Stimulated activated CD8-positive, alpha-beta memory T cell treated with anti-CD3 and anti-CD28 coated beads, Interleukin-7, amount 100 ng/mL, for 48 hours (primary cell): ENCODE measurements at places on chromosomes 16 and 17.

DNA sequence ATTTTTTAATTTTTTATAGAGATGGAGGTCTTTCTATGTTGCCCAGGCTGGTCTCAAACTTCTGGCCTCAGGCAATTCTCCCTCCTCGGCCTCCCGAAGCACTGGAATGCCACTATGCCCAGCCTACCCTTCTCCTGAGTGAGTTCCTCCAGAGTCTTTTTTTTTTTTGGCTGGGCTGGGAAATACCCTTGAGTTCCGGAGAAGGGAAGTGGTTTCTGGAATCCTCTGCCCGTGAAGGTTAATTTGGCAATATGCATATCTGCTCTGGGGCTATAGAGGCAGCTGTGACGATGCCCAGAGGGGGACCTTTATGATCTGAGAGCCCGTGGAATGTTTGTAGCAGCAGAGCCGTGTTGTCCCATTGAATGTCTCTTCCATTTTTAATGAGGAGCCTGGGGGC, 217.5 kb downstream of the RBFOX1 start:
- no peak for DNase-seq

DNA sequence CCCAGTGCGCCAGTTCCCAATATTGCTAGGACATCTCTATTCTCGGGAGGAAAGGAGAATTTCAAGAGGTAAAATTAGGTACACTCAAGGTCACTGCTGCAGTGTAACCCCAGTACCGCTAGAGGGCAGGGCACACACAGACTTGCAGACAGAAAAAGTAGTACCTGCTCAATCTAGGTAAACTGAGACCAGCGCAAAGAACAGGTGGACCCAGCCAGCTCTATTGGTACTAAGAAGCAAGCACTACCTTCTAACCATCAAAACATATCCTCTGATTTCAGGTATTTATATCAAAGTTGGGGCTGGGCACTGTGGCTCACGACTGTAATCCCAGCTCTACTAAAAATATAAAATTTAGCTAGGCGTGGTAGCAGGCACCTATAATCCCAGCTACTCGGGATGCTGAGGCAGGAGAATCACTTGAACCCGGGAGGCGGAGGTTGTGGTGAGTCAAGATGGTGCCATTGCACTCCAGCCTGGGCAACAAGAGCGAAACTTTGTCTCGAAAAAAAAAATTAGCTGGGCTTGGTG, 3.6 kb upstream of the WDR81 start:
- DNase-seq = no peak

DNA sequence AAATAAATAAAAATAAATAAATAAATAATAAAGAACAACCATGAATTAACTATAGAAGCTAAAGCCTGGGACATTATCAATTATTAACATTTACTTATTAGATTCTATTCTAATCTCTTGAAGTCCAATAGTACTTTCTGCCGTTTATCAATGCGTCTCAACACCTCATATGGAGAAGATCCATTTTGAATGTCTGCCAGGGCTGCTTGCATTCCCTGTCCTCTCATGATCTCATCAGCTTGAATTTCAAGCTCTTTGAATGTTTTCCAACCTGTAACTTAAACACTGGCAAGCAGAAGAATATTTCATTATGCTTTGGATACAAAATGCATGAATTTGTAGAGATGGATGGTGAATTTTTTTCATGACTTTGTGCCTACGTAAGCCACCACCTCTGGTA, 191.9 kb upstream of the ANKFN1 start:
- DNase-seq = no peak

- no peak for DNase-seq
Measured at GRCh38 chr17:78204387-78205123, 9.5 kb upstream of the BIRC5 start.

DNA sequence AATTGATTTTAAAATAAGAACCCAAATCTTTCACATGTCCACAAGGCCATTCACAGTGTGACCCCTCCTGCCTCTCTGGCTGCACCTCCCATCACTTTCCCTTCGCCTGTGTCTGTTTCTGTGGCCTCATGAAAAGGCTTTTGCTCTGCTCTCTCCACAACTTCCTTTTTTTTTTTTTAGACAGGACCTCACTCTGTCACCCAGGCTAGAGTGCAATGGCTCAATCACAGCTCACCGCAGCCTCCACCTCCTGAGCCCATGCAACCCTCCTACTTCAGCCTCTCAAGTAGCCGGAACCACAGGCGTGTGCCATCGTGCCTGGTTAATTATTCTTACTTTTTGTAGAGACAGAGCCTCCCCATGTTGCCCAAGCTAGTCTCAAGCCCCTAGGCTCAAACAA, 197.1 kb downstream of the ABCC12 start:
- no peak for DNase-seq

DNA sequence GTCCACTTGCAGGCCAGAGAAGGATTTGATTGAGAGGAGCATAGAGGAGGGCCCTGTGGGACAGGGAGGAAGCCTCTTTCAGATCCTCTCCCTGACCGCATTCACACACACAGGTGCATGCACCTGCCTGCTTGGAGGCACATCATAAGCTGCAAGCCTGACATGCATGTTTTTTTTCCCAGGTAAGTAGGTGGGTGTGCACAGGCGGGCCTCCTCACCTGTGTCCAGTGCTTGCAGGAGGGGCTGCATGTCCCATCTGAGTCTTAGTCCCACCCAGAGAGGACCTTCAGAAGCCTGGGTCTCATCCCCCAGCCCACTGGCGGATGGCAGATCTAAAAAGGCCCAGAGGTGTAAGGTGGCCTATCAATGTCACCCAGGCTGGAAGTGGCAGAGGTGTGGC, 130.8 kb downstream of the TMEM132E start:
- DNase-seq = no peak

- DNase-seq = no peak
Measured at GRCh38 chr16:86306011-86306644, 204.2 kb upstream of the FOXF1 start.

- no peak for DNase-seq
Measured at GRCh38 chr17:57874434-57875289, 24.8 kb upstream of the MRPS23 start.

- DNase-seq = no peak
Measured at GRCh38 chr17:79252886-79253285, 178.3 kb downstream of the ENGASE start.

- DNase-seq = no peak
Measured at GRCh38 chr16:76487411-76488064, 210.3 kb downstream of the CNTNAP4 start.

GRCh38 chr16:12214509-12214908, 238.0 kb downstream of the SNX29 start:
- DNase-seq = no peak

DNA sequence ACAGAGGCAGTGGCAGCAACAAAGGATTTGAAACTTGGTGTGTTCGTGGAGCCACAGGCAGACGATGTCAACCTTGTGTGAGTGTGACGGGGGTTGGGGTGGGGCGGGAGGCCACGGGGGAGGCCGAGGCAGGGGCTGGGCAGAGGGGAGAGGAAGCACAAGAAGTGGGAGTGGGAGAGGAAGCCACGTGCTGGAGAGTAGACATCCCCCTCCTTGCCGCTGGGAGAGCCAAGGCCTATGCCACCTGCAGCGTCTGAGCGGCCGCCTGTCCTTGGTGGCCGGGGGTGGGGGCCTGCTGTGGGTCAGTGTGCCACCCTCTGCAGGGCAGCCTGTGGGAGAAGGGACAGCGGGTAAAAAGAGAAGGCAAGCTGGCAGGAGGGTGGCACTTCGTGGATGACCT, 25.5 kb downstream of the STH start:
- DNase-seq = no peak

DNA sequence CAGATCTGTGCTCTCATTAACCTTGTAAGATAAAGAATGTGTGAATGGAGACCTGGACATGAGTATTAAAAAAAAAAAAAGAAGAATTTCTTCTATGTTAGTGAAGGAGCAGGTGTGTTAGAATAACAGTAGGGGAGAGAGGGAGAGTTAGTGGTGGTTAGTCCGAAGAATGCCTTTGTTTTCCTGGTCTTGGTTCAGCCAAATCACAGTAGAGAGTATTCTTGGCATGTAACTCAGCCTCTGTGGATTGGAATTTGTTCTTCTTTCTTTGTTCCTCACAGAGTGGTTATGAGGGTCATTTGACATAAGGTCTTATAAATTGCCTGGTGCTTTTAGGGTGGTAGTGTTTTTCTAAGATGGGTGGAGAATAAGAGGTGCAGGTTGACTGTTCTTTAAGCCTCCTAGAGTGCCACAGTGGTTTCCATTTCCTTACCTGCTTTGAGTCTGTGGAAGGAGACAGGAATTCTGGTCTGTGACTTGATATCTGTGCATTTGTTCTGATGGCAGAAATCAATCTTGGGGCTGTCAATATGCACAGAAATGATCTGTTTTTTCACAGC, 17.6 kb downstream of the NUP93 start:
- DNase-seq = no peak

GRCh38 chr17:18258356-18259038, at the start of gene FLII:
Gene FLII (minus strand): TSS chr17:18258738. CDS start chr17:18258690, 48 bp downstream.
- DNase-seq = no peak

DNA sequence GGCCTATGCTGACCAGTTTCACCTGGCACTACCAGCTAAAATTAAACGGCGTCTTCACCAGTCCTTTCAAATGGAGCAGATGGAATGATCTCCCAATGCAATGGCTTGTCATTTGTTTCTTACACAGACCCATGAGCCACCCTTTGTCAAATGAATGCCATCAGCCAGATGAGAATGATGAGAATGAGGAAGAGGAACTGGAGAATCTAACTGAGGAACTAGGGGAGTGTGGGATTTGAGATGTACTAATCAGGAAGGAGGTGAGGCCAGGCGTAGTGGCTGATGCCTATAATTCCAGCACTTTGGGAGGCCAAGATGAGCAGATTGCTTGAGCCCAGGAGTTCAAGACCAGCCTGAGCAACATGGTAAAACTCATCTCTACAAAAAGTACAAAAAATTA, 116.4 kb downstream of the HS3ST3A1 start:
- no peak for DNase-seq

DNA sequence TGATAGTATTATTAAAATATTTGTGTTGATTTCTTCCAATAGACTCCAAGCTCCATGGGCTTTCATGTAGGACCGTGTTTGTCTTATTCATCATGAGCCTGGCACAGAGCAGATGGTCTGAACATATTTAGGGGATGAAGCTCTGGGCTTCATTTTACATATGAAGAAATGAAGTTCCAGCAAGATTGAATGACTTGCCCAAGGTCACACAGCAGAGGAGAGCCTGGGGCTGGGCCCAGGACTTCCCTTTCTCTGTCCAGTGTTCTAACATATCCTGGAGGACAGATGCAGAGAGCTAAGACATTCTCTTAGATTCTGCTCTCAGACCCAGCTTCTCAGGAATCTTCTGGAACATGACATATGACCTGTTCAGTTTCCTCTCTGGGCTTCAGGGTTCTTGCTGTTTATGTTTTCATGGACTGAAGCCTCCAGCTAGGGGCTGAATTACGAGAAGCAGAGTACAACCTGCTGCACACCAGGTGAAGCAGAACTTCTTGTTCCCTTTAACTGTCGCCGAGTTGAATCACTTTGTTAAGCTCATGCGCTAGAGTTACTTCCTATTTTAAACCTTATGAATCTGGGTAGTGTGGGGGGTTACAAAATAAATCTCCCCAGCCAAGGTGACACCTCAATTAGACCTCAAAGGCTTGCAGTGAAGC, 53.6 kb downstream of the GPRC5B start:
- DNase-seq = no peak

GRCh38 chr17:17711641-17712162, 30.4 kb downstream of the RAI1 start:
- DNase-seq = no peak

- no peak for DNase-seq
Measured at GRCh38 chr16:65489531-65490023, 367.7 kb upstream of the CDH11 start.

- no peak for DNase-seq
Measured at GRCh38 chr17:60075981-60076380, 2.7 kb downstream of the HEATR6 start.

DNA sequence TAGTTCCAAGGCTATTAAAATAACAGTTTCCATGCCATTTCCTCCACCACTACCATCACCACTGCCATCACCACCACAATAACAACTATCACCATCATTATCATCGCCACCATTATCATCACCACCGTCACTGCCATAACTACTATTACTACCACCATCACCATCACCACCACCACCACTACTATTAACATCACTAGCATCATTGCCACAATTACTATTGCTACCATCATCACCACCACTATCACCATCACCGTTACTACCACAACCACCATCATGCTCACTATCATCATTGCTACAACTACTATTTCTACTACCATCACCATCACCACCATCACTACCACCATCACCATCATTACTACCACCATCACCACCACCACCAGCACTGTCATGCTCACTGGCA, 185.9 kb upstream of the MAF start:
- DNase-seq = no peak

- no peak for DNase-seq
Measured at GRCh38 chr17:1713878-1714426, 3.8 kb upstream of the TLCD2 start.

DNA sequence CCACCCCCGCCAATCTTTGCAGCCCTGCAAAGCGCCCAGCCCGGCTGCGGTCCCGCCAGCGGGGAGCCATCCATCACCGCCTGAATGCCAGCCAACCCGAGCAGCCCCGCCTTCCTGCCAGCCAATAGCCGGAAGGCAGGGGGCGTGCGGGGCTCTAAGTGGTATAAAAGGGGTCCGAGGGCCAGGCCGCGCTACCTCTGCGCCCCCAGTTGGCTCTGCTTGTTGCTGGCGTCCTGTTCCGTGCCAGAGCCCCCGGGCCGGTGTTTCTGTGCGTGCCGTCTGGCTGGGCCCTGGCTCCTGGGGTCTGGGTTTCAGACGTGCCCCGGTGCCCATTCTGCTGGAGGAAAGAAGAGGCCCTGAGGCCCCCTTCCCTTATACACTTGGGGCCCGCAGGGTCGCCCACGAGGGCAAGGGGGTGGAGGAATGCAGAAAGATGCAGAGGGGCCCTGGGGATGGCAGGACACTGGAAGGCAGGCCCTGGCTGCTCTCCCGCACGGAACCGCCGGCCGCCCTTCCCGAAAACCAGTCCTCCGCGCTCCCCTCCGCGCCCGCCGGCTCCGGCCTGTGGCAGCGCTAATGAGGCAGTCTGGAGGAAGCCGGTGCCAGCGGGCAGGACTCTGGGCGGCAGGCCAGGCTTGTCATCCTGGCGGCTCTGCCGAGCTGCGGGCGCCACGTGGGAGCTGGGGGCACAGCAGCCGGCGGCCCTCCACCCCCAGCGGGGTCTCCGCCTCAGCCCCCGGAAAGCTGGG, 14.0 kb downstream of the COPZ2 start:
- DNase-seq = peak; percentile 24
